ENCODE measurements at places on chromosomes 16 and 17. TPM values are rescaled to one million over a fixed set of nuclear protein-coding genes. Genes with fewer than 3 reads are reported as not detected.

The UBE2Z gene
- 33.7 TPM for total RNA-seq

The GP1BA gene
- not detected for total RNA-seq

The STAT5A gene
- total RNA-seq: 11.4 TPM

The C16orf89 gene
- not detected for total RNA-seq

The PTRH2 gene
- 25.9 TPM for total RNA-seq

The SLC22A31 gene
- total RNA-seq: 0.47 TPM

The IGFBP4 gene
- 288 TPM for total RNA-seq

The KRT31 gene
- total RNA-seq: not detected

The NPEPPS gene
- 65.4 TPM for total RNA-seq

The ABCC11 gene
- not detected for total RNA-seq

The GNG13 gene
- not detected for total RNA-seq

The LGALS9B gene
- total RNA-seq: not detected

The CCR7 gene
- not detected for total RNA-seq

The PITPNM3 gene
- 0.35 TPM for total RNA-seq

The TM4SF5 gene
- not detected for total RNA-seq

The KRT33A gene
- total RNA-seq: not detected

The ARL5C gene
- not detected for total RNA-seq

The DUS2 gene
- total RNA-seq: 14.4 TPM

The PIK3R5 gene
- total RNA-seq: not detected

The APPBP2 gene
- total RNA-seq: 26.4 TPM

The LSM12 gene
- total RNA-seq: 21.1 TPM

The TP53TG3 gene
- total RNA-seq: 0.35 TPM

The C16orf96 gene
- not detected for total RNA-seq

The VTN gene
- 0.35 TPM for total RNA-seq
